ENCODE measurements at places on chromosomes 11 and 22. TPM values are rescaled to one million over a fixed set of nuclear protein-coding genes. Genes with fewer than 3 reads are reported as not detected.
A peak's percentile ranks its signal among the peaks of the same experiment; 100 is the strongest.

Gene OR51B5
- not detected for total RNA-seq

Gene L3MBTL2
- total RNA-seq: 10.8 TPM

Gene OR8K1
- total RNA-seq: not detected

Gene CNTN5
- total RNA-seq: not detected

Gene EXPH5
- 8.3 TPM for total RNA-seq

Gene OR51B2
- total RNA-seq: not detected

Gene WDR74
- 26.4 TPM for total RNA-seq

Gene OR10D3
- not detected for total RNA-seq

Gene BATF2
- 2.4 TPM for total RNA-seq

Gene VPS37C
- total RNA-seq: 4.6 TPM

Gene HEPN1
- 0.18 TPM for total RNA-seq

Gene FAM180B
- not detected for total RNA-seq

Gene BIRC3
- total RNA-seq: 1.6 TPM

Gene OSM
- 0.10 TPM for total RNA-seq

Gene OR10A3
- not detected for total RNA-seq

Gene TMEM9B
- total RNA-seq: 17.8 TPM

- no peak for DNase-seq
Observed at GRCh38 chr11:78230161-78230877, 41.6 kb downstream of the USP35 start.

DNA sequence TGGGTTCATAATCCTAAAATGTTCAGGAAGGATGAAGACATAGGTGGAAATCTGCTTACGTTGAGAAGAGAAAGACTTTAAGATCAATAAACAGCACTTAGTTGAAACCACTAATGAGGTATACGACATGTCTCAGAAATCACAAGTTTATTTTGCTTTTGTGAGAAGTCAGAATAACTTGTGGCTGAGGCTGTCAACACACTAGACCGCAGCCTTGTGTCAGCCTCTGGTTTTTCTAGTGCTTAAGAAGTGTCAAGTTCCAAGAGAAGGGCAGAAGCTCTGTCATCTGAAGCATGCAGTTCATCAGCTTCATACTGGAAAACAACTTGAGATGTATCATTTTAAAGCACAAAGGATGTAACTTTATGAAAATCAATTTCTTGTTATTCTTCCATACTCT lies 420.9 kb downstream of the METTL15 start:
- DNase-seq: no peak

DNA sequence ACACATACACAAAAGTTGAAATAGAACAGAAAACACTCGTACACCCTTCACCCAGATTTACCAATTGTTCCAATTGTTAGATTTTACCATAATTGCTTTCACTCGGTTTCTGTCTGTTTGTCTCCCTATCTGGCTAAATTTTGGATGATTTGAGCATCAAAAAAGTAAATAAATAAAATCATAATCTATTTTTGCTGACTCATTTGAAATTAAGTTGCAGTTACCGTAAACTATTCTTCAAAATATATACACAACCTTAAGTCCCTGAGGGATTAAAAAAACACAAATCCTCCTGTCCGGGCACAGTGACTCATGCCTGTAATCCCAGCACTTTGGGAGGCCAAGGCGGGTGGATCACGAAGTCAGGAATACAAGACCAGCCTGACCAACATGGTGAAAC lies 81.3 kb upstream of the SYT9 start:
- no peak for DNase-seq

- no peak for DNase-seq
Observed at GRCh38 chr11:99937330-99937729, 749.8 kb upstream of the ARHGAP42 start.

DNA sequence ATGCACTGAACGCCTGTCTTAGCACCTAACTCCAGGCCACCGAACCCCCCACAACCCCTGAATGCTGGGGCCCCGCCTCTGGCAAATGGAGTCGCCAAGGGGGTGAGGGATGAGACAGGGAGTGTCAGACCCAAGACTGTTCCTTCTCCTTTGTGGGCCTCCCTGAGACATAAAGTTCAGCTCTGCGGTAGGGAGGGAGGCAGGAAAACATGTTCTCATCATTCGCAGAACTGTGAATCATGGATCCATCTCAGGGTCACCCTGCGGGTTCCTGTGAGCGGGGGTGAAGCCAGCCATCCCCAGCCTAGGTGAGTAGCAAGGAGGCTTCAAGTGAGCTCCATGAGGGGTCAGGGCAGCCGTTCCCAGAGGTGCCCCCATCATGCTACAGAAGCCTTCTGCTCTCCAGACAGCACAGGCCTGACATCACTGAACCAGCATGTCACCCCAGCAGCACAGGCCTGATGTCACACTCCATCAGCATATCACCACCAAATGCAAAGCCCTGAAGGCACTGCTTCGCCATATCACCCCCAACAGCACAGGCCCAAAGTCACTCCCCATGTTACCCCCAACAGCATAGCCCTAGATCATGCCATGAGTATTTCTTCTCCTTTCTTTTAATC lies 27.2 kb downstream of the TMPRSS6 start:
- DNase-seq: no peak

DNA sequence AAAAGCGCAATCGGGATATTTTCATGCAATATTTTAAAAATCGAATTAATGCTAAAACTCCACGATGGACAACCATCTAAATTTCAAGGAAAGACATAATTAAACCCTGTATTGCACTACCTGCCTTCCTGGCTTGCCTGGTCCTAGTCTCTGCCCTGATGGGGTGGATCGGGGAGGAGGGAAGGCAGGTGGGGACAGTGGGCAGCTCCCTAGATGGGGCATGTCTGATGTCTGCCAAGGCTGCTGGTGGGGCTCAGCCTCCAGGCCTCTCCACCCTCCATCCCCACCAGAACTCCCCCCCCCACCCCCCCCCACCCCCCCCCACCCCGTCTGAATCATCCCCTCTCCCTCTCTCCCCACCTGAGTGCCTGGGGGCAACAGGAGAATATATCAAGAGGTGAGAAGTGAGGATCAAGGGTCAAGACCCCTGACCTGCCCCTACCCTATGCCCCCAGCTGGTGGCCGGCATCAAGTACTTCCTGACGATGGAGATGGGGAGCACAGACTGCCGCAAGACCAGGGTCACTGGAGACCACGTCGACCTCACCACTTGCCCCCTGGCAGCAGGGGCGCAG lies 650 bp downstream of the CST6 start:
- DNase-seq: no peak

DNA sequence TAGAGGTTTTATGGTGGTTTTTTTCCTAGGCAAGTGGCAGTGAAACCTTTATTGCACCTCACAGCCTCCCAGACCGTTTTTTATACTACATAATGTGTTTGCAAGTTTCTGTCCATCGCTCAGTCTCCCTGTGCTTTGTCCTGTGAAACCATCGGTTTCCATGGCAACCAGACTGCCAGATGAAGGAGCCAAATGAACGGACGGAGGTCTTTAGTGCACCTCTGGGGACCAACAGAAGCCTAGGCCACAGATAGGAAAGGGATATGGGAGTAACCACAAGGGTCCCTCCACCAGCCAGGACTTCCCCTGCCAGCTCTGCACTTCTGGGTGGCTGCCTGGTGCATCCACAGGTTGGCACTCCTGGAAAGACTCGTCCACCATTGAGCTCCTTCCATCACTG lies 165.0 kb downstream of the CHST1 start:
- no peak for DNase-seq

- no peak for DNase-seq
Observed at GRCh38 chr11:104098132-104098531, 61.7 kb downstream of the DDI1 start.

GRCh38 chr11:117084992-117085391 lies 13.2 kb downstream of the SIK3 start:
- DNase-seq: no peak

GRCh38 chr11:69156235-69156639 lies 502 bp downstream of the SMIM38 start:
- no peak for DNase-seq

- no peak for DNase-seq
Observed at GRCh38 chr11:130465263-130465662, 16.8 kb downstream of the ADAMTS15 start.

- no peak for DNase-seq
Observed at GRCh38 chr11:66194391-66194790, 74.0 kb upstream of the RAB1B start.

DNA sequence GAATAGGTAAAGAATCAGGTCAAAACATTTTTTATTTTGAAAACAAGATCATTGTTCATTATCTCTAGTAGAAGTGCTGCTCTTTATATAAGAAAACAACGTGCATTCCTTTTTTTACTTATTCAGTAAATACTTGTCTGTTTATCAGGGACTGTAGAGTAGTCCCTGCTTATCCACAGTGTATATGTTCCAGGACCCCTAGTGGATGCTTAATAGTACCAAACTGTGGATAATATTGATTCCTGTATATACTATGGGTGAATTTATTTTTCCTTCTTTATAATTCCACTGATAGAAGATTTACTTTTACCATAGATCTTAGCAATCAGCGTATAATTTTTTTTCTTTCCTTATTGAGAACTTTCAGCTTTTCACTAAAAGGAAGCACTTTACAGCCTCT lies 32.6 kb downstream of the CEP295 start:
- DNase-seq: no peak

DNA sequence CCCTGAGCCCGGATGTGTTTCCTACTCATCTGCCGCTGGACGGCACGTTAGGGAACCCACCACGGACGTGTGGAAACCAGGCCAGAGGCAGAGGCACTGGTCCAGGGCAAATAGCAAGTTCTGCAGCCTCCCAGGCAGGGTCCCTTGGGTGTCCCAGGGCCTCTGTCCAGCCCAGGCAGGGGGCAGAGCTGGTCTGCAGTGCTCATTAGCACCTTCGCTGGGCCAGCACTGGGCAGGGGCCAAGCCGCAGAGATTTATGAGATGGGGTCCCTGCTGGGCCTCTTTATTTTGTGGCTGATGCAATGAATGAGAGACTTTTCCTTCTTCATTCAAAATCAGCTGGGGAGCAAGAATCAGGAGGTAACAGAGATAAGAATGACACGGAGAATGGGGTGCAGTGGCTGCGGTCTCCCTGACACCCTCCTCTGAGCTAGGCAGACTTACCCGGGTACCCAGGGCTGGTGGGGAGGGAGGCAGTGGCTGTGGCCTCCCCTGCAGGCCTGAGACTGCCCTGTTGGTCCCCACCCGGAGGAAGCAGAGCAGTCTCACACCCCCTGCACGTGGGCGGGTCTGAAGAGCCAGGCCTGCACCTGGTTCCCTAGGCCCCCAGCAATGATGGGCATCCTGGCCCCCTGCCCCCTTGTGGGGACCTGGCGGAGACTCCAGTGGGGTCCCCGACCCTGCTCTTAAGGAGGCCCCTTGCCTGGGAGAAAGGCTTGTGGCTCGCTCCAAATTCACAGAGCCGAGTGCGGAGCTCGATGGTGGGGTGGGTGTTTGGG lies 14.0 kb upstream of the PARVG start:
- DNase-seq: no peak

DNA sequence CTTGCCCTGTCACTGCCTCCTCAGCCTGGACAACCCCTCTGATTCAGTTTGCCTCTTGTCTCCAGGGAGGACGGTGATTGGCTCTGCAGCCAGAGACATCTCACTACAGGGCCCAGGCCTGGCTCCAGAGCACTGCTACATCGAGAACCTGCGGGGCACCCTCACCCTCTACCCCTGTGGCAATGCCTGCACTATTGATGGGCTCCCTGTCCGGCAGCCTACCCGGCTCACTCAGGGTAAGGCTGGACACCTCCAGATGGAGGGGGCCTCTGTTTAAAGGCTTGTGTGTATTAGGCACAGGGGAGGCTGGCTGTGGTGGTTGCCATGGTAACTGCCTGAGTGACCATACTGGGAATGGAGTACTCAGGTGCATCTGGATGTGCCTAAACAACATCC lies 8.6 kb downstream of the PHLDB1 start:
- no peak for DNase-seq

GRCh38 chr11:12556155-12556554 lies 118.1 kb upstream of the TEAD1 start:
- no peak for DNase-seq

GRCh38 chr11:14350215-14350614 lies 8.8 kb downstream of the RRAS2 start:
- no peak for DNase-seq

- DNase-seq: peak; percentile 42
Observed at GRCh38 chr11:35192347-35192746, 53.4 kb downstream of the CD44 start.

GRCh38 chr22:29126670-29127395 lies 54.0 kb downstream of the KREMEN1 start:
- DNase-seq: no peak

DNA sequence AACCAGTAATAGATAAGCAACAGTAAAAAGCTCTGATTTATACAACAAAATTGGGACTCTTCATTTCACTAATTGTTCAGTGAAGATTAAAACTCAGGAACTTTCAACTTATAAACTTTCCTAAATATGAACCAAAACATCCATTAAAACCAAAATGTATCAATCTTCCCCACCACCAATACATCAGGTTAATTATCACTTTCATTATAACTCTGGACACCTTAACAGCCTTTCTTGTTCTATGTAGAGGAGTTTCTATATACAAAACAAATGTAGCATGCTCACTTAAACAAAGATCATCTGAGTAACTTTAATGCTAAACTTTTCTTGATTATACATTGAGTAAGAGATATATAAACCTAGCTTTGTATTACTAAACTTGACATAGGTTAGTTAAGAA lies 74.7 kb downstream of the ST14 start:
- no peak for DNase-seq
